Effector CD4-positive, alpha-beta T cell (primary cell): ENCODE measurements at places on chromosomes 6 and 20.

DNA sequence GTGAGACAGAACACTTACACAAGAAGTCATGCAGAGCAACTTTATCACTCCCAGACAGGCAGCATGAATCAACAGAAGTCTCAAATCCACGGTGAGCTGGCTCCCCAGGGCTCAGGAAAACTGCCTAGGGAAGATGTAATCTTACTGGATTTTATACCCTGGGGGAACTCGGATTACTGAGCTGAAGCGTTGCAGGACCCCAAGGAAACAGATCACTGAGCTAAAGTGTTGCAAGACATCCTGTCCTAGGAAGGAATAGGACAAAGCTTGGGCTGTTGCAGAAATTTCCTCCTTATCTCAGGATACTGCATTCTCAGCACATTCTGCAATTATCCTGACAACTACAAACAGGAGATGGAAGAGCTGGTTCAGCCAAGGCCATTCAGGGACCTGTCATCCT, 224.8 kb downstream of the TFAP2A start:
- no peak for DNase-seq

- no peak for DNase-seq
These were observed 33.1 kb upstream of the CNKSR3 start for GRCh38 chr6:154543628-154544027.

DNA sequence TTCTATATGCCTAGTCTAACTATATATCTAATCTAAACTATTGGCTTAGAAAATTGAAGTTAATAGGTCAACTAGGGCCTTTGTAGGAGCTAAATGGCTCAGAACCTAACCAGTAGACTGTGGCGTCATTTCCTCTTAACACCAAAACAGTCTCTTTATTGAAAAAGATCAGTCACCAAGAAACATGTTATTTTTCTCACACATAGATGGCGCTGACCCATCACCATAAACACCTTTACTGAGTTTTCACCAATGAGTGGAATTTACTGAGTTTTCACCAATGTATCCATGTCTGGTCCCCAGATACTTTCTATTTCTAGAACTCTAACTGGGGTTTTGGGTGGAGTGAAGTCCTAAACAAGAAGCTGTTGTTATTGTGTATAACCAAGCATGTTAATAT, 636.0 kb downstream of the BCKDHB start:
- no peak for DNase-seq

DNA sequence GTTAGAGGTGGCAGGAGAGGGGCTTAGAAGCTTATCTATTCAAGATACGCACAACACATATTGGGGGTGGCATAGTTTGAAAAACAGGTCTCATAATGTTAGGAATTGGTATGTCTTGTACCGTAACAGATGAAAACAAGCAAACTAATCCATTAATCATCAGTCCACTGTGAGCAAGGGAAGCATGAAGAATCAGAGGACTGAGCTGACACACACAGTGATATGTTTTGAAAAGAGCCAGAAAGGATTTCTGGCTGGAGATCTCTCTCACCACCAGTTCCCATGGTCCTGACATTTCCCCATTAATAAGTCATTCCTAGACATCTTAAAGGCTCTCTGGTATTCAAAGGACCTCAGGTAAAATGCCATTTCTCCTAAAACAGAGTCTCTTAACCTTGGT, 158.8 kb upstream of the PHACTR1 start:
- DNase-seq = no peak

GRCh38 chr6:106751501-106752252, 122.3 kb downstream of the QRSL1 start:
- no peak for DNase-seq
